ENCODE measurements at places on chromosomes 3 and 15.

DNA sequence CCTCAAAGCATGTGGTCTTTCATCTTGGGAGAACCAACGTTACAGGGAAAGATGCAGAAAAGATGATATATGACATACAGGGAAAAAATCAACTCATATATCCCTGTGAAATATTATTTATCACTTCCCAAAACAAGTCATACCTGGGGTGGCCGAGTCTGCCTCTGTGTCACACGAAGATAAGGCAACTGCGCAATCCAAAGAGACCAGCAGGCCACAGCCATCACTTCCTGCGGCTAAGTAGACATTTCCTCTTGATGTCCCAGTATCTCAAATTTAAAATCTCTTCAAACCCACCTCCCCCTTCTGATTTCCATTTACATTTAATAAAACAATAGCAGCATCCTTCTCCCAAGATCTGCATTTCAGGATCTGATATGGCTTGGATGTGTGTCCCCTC is 71.5 kb downstream of the IGF2BP2 start:
- DNase-seq: no peak

DNA sequence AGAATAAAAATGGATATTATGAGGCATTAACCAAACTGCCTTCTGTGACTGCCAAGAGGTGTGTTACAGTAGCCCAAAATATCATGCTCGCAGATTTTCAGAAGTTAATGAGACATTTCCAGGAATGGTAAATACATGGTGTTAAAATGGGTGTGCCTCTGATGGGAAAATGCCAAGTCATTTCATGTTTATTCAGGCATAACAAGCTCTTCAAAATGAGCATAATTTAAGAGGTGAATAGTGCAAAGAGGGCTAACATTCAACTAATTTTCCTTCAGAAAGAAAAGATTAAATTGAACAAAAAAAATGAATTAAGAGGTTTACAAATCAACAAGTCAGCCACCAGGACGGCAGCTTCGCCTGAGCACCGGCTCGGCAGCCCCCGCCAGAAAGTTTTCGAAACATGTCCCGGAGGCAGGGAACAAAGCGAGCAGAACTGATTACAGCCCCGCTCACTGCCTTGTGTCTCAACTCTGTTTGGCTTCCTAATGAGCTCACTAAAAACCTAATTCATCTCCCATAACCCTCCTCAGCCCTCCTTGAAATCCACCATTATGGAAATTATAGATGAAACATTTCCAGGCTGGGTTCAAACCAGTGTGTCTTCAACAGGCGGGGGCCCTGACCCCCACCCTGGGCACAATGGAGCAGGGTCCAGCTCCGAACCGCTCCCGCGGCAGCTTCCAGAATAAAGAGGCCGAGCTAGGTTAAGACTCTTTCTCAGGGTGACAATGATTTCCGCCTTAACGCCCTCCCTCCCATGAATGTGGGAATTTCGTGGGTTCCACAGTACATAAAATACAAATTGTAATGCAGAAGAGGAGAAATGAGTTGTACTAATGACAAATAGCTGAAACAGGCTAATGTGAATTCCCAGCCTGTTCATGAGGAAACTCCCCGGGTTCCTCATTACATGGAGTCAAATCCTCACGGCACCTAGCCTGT is 43.9 kb downstream of the MEIS2 start:
- DNase-seq: peak; percentile 49

GRCh38 chr15:29651476-29652233 is 170.6 kb downstream of the TJP1 start:
- no peak for DNase-seq

GRCh38 chr15:38062696-38063095 is 128.3 kb downstream of the TMCO5A start:
- no peak for DNase-seq

DNA sequence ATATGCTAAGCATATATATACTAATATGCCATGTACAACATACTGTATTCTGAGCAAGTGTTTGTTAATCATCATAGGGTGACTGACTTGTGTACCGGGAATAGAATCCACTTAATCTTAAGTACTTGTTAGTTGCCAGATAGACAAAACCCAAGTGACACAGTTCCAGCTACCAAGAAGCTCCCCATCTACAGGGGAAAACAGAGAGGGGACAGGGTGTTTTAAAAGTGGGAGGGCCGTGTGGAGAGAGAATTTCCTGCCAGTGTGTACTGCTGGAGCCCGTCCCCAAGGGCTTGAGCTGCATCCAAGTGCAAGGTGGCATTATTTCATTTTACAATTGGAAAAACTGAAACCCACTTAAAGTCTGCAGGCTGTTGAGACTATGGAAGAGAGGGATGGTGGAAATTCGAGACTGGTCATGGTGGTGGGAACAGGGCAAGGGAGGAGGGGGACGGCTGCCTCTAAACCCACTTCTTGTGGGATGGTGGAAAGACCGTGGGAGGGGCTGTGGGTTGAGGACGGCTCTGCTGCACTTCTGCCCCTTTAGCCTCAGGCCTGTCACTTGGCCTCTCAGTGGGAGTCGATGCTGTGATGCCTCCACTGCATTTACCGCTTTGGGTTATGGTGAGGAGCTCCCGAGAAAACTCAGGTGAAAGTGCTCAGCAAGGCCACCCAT is 310.6 kb upstream of the LRRFIP2 start:
- no peak for DNase-seq

GRCh38 chr15:65930134-65930533 is 60.8 kb downstream of the RAB11A start:
- DNase-seq: no peak

GRCh38 chr15:42727750-42728381 is 9.1 kb downstream of the CDAN1 start:
- no peak for DNase-seq

GRCh38 chr15:86615816-86616215 is 536.1 kb downstream of the AGBL1 start:
- DNase-seq: no peak

DNA sequence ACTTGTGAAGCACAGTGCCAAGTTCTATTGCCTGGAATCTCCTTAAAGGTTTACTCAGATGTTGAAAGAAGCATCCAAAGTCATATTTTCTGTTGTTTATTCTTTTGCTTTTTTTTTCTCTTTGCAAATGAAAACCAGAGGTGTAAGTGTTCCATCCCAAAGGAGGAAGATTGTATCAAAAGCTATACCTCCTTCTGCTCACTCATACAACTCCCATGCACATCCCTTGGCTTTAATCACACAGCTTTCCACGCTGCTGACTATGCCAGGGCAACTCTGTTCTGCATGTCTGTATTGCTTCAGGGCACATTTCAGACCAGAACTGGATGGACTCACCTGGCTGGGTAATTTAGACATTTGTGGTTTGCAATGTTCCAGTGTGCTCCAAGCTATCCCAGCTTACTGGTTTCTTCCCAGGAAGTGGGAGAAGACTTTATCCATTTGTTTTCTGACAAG is 399.6 kb upstream of the TBL1XR1 start:
- DNase-seq: no peak

GRCh38 chr3:187359798-187360486 is 8.2 kb upstream of the RTP4 start:
- DNase-seq: no peak

GRCh38 chr3:188951734-188952133 is 220.0 kb upstream of the TPRG1 start:
- DNase-seq: no peak

DNA sequence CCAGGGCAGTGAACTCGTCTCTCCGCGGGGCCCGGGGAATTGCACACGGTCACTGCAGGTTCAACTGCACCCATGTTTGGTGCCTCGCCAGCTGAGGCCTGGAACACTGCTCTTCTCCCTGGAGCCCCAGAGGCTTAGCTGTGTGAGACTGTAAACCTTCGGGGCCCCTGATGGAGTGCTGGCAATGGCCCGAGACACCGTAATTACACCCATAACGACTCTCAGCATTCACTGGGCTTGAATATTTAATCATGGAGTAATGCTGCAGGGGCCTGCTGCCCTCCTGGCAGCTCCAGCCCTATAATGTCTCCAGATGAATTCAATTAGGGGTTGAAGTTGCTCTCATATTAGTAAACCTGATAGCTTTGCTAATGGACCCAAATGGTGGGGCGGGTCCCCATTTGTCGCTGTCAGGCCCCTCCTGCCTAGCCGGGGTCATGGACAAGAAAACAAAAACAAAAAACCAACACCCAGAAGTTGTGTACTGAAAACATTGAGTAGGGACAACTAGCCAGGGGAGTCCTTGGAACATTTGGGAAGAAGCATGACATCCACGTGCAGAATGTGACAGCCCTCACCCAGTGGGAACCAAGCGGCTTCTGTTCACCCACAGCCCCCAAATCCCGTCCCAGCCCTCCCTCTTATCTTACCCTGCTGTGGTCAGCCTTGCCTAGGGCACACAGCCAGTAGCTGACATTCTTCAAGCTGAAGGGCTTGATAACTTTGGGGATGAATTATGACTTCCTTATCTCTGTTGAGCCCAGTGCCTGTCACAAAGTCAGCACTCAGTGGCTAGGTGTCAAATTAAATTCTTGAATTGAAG is 74.3 kb upstream of the SCN5A start:
- no peak for DNase-seq

DNA sequence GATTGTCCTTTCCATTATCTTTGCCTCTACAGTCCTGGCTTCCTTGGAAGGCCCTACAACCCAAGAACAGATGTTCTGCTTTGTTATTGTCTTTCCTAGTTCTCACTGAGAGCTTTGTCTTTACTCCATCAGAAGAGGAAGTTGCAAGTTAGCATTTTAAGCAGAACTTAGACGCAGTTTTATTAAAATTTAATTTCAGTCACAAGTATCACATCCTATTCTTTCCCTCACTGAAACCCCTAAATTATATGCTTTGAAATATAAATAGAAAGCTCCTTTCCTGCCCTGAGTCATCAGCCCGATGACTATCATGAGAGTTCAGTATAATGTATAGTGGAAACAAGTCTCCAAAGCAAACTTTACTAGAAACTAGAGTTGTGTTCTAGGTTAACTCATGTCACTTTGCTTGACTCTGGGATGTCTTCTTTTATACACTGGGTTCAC is 291.2 kb upstream of the RBMS3 start:
- no peak for DNase-seq

DNA sequence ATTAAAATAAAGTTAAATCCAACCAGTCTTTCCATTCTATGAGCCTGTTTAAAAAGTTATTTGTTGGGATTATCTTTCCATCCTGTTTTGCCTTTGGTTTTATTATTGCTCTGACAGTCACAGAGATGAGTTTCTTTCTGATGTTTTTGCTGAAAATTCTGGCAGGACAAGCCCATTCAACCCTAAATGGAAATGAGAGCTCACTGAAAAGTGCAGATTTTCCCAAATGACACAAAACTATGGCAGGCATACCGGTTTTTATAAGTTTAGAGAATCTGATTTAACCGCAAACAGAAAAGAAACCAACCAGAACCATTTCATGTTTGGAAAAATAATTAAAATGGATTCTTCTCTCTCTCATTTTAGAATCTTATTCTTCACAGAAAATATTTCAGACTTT is 238.1 kb upstream of the SGO1 start:
- DNase-seq: no peak

Data from right kidney (tissue), 9 donors.